SK-N-SH (cell line): ENCODE measurements at places on chromosomes 3 and 15.

- peaks cover 11% of the 10 kb centered on the region; the same call in 1 of the 2 replicates for H3K4me1 ChIP-seq
- H3K36me3 ChIP-seq = no peaks in the 10 kb centered on the region
- no peak for DNase-seq
- 0 out of 2 replicates have a peak, but pooled peaks cover 7% of the 10 kb centered on the region for H3K27me3 ChIP-seq
These were observed 121.3 kb downstream of the RPLP1 start for GRCh38 chr15:69573815-69574475.

- H3K4me3 ChIP-seq = no peak overlapping the region
- no peaks in the 10 kb centered on the region for H3K4me1 ChIP-seq
- no peaks in the 10 kb centered on the region for H3K36me3 ChIP-seq
- no peak overlapping the region for H3K27ac ChIP-seq
- no peak for DNase-seq
These were observed 18.2 kb upstream of the HCN4 start for GRCh38 chr15:73386886-73387506.

DNA sequence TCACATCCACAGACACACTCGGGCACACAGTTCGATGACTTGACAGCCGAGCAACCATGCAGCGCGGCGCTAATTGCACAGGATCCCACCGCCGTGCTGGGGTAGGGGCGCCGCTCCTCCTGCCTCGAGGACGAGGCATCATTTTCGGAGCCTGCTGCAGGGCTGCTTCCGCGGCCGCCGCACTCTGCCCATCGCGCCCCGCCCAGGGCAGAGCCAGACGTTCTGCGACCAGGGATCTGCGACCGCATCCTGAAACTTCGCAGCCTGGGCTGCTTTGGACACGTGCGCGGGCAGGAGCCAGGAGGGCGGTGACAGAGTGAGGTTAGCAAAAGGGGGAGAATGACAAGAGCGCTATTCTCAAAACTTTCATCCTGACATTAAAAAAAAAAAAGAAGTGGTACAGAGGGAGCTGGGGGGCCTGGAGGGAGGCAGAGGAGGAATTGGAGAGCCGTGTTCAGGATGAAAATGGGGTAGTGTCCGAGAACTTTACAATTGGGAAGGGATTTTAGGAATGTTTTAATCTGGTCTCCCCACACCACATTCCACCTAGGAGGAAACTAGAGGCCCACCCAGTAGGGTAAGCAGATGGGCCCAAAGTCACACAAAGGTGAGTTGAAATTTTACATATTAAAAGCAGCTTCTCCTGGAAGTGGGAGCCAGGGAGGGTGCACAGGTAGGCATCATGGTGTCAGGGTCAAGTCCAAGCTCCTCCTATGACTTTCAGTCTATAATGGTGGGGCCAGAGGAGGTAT, 15.9 kb downstream of the IGDCC3 start:
- no peak for DNase-seq
- peaks cover 7% of the 10 kb centered on the region; the same call in 1 of the 2 replicates for H3K4me1 ChIP-seq
- H3K36me3 ChIP-seq = no peaks in the 10 kb centered on the region
- no peaks in the 10 kb centered on the region for H3K27me3 ChIP-seq
- H3K4me3 ChIP-seq = no peak overlapping the region

DNA sequence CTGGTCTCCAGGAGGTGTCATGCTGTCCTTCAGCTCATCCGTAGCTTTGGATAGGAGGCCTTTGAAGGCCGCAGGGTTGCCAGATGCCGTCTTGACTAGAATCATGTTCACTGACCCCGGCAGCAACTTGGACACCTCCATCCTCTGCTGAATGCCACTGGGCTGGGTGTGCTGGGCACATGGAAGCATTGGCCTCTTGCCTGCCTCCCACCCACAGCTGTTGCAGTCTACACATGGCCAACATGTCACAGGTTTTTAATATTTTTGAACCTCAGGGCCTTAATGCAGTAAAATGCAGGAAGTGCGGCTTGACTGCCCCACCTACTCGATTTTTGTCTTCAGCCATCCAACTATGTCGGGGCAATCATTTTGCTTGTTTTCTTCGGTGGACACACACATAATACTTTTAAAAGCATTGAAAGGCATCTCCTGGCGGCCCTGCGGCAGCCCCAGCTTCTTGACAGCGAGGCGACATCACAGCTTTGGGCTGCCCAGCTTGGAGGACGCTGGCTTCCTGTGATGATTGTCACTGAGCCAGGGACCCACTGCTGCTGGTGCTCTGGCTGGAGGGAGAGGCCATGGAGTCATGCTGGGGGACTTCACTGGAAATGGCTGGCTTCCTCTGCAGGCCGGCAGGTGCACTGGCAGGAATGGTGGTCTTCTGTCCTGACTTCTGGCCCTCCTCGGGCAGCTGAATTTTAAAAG, 31.6 kb upstream of the ACAD9 start:
- no peaks in the 10 kb centered on the region for H3K27me3 ChIP-seq
- H3K4me1 ChIP-seq = 0 out of 2 replicates have a peak, but pooled peaks cover 5% of the 10 kb centered on the region
- no peaks in the 10 kb centered on the region for H3K36me3 ChIP-seq
- no peak overlapping the region for H3K27ac ChIP-seq
- no peak overlapping the region for H3K4me3 ChIP-seq
- DNase-seq = no peak

GRCh38 chr15:78714890-78715289, 73.9 kb upstream of the CHRNB4 start:
- H3K4me3 ChIP-seq = no peak overlapping the region
- no peaks in the 10 kb centered on the region; the same call in 1 of the 2 replicates for H3K27me3 ChIP-seq
- no peaks in the 10 kb centered on the region for H3K4me1 ChIP-seq
- H3K36me3 ChIP-seq = no peaks in the 10 kb centered on the region
- DNase-seq = no peak

DNA sequence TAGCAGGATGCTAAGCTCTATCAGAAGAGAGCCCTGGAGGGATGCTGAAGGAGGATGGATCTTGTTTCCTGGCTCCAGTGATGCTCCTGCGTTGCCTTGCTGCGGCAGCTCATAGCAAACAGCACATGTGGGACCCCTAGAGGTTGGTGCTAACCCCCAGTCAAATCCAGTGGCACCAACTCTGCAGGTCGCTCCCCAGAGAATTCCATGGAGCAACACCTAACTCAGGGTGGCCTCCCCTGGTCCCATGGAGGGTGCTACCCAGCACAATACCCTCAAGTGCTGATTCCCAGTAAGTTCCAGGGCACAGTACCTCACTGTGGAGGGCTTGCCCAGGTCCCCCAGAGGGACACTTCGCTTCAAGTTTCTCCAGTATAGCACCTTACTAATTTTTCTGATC, 231.2 kb downstream of the NEK10 start:
- no peaks in the 10 kb centered on the region for H3K36me3 ChIP-seq
- H3K27me3 ChIP-seq = no peaks in the 10 kb centered on the region
- H3K4me3 ChIP-seq = no peak overlapping the region
- H3K27ac ChIP-seq = no peak overlapping the region
- DNase-seq = no peak

DNA sequence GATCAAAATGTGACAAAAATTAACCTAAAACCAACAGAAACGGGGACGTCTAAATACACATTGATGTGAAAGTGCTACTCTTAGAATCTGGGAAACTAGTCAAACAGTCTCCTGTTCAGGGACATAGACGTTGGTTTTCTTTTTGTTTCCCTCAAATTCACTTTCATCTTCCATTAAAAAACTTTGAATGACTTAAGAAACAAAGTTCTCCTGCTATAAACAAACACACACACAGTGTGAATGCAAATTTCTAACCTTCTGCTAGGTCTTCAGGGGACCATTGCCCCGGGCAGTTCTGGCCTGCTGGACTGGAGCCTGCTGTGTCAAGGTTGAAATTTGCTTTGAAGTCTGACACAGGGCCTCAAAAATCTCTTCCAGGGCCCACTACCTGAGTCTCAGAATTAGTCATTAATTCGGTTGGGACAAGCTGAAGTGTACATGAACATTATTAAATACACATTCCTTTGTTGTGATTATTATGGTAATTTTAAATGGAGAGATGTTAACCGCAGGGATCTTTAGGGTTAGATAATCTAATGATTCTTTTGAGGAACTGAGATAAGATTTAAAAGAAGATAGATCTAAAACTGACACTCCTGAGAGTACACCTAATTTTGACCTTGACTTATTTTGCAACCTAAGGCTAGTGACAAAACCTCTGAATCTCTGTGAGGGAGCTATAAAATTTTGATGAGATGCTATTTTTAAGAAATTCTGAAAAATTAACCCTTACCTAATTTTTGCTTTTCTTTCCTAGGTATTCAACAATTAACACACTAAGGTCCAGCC, 1260.4 kb downstream of the ROBO1 start:
- no peak for DNase-seq
- H3K27me3 ChIP-seq = no peaks in the 10 kb centered on the region
- no peaks in the 10 kb centered on the region for H3K4me1 ChIP-seq
- H3K36me3 ChIP-seq = no peaks in the 10 kb centered on the region
- no peak overlapping the region for H3K27ac ChIP-seq

- H3K36me3 ChIP-seq = no peaks in the 10 kb centered on the region; the same call in 1 of the 2 replicates
- no peak overlapping the region for H3K27ac ChIP-seq
- no peaks in the 10 kb centered on the region for H3K27me3 ChIP-seq
- no peak for DNase-seq
- no peak overlapping the region for H3K4me3 ChIP-seq
- peaks cover 7% of the 10 kb centered on the region; the same call in 1 of the 2 replicates for H3K4me1 ChIP-seq
These were observed 19.6 kb downstream of the VGLL4 start for GRCh38 chr3:11624161-11624560.

GRCh38 chr3:71511446-71511845, 72.1 kb downstream of the FOXP1 start:
- H3K4me1 ChIP-seq = peaks cover 9% of the 10 kb centered on the region
- DNase-seq = no peak
- H3K4me3 ChIP-seq = no peak overlapping the region; the same call in 1 of the 2 replicates
- peak overlapping the region; percentile 92 for H3K27ac ChIP-seq
- H3K36me3 ChIP-seq = no peaks in the 10 kb centered on the region

DNA sequence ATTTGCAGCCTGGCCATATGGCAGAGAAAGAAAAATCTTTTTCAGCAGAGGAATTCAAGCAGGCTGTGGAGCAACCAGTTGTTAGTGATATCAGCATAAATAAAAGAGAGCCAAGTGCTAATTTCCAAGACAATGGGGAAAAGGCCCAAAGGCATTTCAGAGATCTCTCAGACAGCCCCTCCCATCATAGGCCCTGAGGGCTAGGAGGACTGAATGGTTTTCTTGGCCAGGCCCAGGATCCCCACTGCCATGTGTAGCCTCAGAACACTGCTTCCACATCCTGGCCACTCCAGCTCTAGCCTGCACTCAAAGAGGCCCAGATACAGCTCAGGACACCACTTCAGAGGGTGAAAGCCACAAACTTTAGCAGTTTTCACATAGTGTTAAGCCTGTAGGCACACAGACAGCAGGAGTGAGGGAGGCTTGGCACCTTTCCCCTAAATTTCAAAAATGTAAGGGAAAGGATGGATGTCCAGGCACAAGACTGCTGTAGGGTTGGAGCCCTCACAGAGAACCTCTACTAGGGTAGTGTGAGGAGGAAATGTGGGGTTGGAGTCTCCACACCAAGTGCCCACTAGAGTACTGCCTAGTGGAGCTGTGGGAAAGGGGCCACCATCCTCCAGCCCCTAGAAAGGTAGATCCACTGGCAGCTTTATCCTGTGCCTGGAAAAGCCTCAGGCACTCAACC, 191.4 kb downstream of the TBL1XR1 start:
- no peaks in the 10 kb centered on the region for H3K27me3 ChIP-seq
- H3K27ac ChIP-seq = no peak overlapping the region
- H3K4me1 ChIP-seq = no peaks in the 10 kb centered on the region

GRCh38 chr15:73909651-73910050, 16.6 kb upstream of the LOXL1 start:
- no peak overlapping the region for H3K4me3 ChIP-seq
- H3K27ac ChIP-seq = no peak overlapping the region
- no peaks in the 10 kb centered on the region for H3K36me3 ChIP-seq

- no peaks in the 10 kb centered on the region for H3K4me1 ChIP-seq
- H3K27me3 ChIP-seq = no peaks in the 10 kb centered on the region
- DNase-seq = no peak
- H3K4me3 ChIP-seq = no peak overlapping the region
- H3K27ac ChIP-seq = no peak overlapping the region
These were observed 23.8 kb downstream of the C3orf20 start for GRCh38 chr3:14698601-14699244.

DNA sequence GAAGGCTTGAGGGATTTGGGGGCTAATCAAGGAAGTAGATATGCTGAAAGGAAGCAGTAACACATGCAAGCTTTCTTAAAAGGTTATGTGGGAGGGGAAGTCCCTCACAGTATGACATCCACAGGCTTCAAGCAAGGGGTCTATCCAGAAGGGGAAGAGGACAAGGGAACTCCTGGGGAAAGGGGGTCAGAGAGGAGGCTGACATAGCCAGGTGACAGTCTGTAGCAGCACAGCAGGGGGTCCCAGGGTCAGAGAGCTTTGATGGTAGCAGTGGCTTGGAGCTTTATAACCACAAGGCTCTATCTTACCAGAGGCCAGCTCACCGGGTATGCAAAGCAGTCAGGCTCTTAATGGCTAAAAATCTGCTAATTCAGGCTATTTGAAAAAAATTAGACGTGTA, 150.6 kb upstream of the NSMCE3 start:
- H3K4me1 ChIP-seq = no peaks in the 10 kb centered on the region; the same call in 1 of the 2 replicates
- H3K27me3 ChIP-seq = no peaks in the 10 kb centered on the region
- H3K4me3 ChIP-seq = no peak overlapping the region

DNA sequence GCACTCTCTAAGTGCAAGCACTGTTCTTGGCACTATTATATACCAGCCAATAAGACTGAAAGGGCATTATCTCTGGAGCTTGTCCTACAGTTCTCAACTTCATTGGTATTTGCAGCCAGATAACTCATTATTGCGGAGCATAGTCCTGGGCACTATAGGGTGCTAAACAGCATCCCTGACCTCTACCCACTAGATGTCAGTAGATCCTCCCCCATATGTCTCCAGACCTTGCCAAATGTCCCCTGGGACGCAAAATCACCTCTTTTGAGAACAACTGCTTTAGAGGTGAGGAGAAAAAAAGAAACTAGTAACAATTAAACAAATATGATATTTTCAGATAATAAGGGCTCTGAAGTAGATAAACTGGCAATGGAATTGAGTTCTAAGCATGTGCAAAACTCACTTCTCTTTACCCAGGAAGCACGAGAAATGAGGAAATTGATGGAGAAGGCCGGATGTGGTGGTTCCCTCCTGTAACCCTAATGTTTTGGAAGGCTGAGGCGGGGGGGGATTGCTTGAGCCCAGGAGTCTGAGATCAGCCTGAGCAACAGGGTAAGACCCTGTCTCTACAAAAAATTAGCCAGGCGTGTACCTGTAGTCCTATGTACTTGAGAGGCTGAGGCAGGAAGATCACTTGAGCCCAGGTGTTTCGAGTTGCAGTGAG, 61.4 kb downstream of the FRMD4B start:
- no peaks in the 10 kb centered on the region for H3K4me1 ChIP-seq
- no peak overlapping the region for H3K4me3 ChIP-seq
- DNase-seq = peak; percentile 34
